Neural crest cell (in vitro differentiated cells): ENCODE measurements at places on chromosomes 2 and 18. TPM values are rescaled to one million over a fixed set of nuclear protein-coding genes. Genes with fewer than 3 reads are reported as not detected.
A peak's percentile ranks its signal among the peaks of the same experiment; 100 is the strongest.

- peak; percentile 30 for DNase-seq
Observed at GRCh38 chr2:112048887-112049286, 6.2 kb upstream of the TMEM87B start.

GRCh38 chr2:67522148-67522547 is 125.0 kb downstream of the ETAA1 start:
- DNase-seq, result no peak

GRCh38 chr2:157185476-157186227 is 71.9 kb upstream of the GALNT5 start:
- no peak for DNase-seq

- no peak for DNase-seq
Observed at GRCh38 chr2:162002623-162003235, 71.3 kb downstream of the DPP4 start.

DNA sequence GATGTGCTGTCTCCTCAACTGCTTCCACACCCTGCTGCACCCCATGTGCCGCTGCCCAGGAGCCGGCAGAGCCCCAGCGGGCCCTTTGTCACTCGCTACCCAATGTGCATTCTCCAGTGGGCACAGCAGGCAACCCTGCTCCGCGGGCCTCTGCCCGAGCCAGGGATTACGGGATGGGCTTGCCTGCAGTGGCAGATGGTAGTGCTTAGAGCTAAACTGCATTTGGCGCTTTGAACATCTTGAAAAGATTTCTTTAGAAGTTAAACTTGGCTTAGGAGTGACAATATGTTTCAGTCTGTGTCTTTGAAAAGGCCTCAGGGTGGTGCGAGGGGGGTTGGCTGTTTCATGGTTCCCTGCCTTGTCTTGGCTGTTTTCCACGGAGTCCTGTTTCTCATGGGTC is 84.0 kb upstream of the BOD1L2 start:
- DNase-seq, result no peak

DNA sequence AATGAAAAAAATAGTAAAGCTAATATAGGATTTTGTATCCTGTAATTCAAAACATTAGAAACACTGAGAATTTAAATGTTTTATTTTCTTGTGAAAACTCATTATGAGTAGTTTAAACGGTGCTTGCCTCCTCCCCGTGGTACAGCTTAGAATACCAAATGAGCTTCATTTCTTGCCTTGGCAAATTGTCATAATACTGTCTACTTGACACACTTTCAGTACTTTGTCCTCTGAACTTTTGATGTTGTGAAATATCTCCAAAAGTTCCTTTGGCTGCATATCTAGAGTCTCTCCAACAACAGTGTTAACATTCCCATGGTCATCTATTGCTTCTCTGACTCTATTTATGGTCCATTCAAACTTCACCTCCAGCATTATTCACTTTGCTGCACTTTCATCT is 61.9 kb upstream of the EPB41L5 start:
- DNase-seq, result no peak

GRCh38 chr2:191166756-191167445 is 16.1 kb upstream of the STAT4 start:
- no peak for DNase-seq

The CAPG gene
- total RNA-seq, result 24.3 and 32.6 TPM in 2 replicates

The C2orf72 gene
- total RNA-seq, result 3.0 and 3.3 TPM in 2 replicates
